HCT116 (cell line): ENCODE measurements at places on chromosomes 2 and 18. TPM values are rescaled to one million over a fixed set of nuclear protein-coding genes. Genes with fewer than 3 reads are reported as not detected.

- no peak for DNase-seq
Measured at GRCh38 chr2:214450118-214450894, 39.5 kb downstream of the VWC2L start.

Gene ACMSD
- not detected for total RNA-seq

Gene PPIL3
- 55.9 TPM for total RNA-seq

Gene ABCB11
- total RNA-seq, result 0.12 TPM

Gene LYPD6B
- 6.1 TPM for total RNA-seq
